ENCODE measurements at places on chromosomes 2 and 18.

- DNase-seq: no peak
These were observed 90.9 kb downstream of the MALT1 start for GRCh38 chr18:58761970-58762780.

GRCh38 chr2:120774557-120775160, 39.0 kb downstream of the GLI2 start:
- DNase-seq: no peak

- DNase-seq: peak; percentile 14
These were observed 1.3 kb downstream of the PTPRM start for GRCh38 chr18:7568426-7568825.

- DNase-seq: no peak
These were observed 126.0 kb upstream of the KLF7 start for GRCh38 chr2:207291625-207292252.

- no peak for DNase-seq
These were observed 121.9 kb upstream of the MSTN start for GRCh38 chr2:190184460-190184859.

- no peak for DNase-seq
These were observed 14.1 kb downstream of the MFSD2B start for GRCh38 chr2:24024018-24024417.

DNA sequence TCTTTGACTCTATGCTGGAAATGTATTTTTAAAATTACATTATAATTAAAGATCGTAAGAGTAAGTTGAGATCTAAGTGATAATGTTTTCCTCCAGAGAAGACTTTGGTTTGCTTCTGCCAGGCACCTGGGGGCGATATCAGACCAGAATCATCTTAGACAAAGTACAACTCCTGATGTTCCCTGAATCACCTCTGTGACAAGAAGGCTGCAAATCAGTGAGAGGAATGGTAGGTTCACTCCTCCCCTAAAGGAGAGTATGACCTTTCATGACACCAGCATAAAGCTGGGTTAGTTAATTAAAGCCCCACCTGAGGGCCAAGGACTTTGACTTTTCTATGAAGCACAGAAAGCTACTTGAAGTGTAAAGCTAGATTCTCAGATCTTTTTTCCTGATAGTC, 114.4 kb upstream of the DTNA start:
- no peak for DNase-seq

GRCh38 chr2:10635430-10635829, 54.3 kb downstream of the NOL10 start:
- no peak for DNase-seq

DNA sequence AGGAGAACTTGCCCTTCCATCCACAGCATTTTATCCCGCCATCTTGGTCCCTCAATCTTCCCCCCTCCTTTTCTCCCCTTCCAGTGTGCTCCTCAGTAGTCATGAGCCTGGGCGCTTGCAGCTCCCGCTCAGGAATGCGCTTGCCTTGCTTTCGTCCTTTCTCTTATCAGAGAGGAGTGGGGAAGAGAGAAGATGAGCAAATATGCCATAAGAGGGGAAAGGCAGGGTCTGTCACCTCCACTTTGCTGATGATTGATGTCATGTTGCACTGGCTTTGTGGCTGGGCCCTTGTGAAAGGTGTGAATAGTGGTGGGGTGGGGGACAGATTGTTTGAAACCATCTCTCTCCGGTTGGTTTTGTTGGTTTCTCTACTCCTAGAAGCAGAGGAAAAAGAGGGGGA, 569.3 kb downstream of the TNS1 start:
- DNase-seq: no peak

DNA sequence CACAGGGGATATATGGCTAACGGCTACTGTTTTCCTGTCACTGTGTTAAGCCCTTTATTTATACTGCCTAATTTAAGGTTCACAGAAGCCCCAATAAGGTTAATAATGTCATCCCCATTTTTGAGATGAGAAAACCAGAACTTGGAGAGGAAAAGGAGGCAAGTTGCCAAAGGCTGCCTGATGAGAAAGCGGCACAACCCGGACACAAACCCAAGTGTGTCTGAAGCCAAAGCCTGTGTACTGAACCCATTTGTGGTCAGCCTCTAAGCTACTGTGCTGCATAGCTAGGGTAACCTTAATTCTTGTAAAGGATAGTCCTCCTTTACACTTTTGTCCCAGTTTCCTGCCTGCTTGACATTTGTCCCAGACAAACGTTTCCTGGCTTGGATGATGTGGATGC, 954.7 kb upstream of the FANCL start:
- DNase-seq: no peak

DNA sequence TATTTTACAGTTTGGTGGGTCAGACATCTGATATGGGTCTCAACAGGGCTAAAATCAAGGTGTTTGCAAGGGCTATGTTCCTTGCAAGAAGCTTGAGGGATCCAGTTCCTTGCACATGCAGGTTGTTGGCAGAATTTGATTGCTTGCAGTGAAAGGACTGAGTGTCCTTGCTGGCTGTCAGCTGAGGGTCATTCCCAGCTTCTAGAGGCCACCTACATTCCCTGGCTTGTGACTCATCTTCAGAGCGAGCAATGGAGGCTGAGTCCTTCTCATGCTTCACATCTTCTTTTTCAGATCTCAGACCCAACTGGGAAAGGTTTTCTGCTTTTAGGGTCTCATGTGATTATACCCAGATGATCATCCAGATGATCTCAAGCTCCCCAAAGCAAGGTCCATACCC, 12.4 kb downstream of the MEX3C start:
- no peak for DNase-seq

GRCh38 chr2:43853141-43854081, 14.6 kb downstream of the ABCG8 start:
- no peak for DNase-seq

DNA sequence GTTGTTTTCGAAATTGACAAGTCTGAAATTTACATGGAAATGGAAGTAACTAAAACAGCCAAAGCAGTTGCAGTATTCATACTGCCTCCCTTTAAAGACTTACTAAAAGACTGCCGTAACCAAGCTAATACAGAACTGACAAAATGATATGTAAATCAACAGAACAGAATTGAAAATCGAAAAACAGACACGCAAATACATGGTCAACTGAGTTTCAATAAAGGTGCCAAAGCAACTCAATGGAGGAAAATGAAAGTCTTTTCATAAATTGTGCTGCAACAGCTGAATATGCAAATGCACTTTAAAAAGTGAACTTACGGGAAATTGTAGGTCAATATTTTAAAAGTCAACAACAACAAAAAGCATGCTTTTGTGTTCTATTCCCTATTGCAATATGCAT, 34.2 kb downstream of the TMEM131 start:
- DNase-seq: no peak

- no peak for DNase-seq
These were observed 3.9 kb upstream of the TRIB2 start for GRCh38 chr2:12712881-12713280.

DNA sequence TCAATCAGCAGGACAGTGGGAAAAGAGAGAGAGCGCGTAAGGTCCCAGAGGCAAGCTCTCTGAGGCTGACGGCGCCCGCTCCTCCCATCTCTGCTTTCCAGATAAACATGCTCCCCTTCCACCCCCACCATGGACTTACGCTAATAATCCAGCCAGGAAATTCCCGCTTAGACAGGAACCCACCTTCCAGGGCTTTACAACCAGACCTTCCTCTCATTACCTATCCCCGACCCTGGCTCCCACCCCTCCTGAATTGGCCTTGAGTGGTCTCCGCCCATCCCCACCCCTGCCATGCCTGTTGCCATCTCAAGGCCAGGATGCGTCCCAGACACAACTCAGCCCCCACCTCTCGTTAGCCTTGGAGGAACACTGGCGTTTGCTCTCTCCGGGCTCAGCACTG, 131.1 kb downstream of the SMAD2 start:
- DNase-seq: no peak

- no peak for DNase-seq
These were observed 29.7 kb downstream of the ZC3H6 start for GRCh38 chr2:112305132-112305531.

DNA sequence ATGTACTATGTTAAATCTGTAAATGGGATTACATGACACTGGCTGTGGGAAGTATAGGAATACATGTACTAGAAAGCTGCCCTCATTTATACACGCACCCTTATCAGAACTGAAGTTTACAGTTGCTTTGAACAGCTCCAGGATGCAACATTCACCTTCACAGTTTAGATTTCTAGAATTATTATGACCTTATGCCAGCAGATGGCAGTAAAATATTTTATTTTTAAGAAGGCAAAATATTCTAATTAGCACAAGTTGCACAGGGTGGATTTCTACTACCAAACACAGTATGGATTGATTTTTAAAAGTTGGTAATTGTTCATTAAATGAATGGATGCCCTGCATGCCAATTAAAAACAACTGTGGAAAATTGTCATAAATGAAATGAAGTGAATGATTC, 670.4 kb downstream of the KCNJ3 start:
- no peak for DNase-seq

- no peak for DNase-seq
These were observed 82.0 kb downstream of the FHOD3 start for GRCh38 chr18:36379435-36379984.

GRCh38 chr18:54947091-54947490, 12.2 kb downstream of the CCDC68 start:
- DNase-seq: peak; percentile 13

DNA sequence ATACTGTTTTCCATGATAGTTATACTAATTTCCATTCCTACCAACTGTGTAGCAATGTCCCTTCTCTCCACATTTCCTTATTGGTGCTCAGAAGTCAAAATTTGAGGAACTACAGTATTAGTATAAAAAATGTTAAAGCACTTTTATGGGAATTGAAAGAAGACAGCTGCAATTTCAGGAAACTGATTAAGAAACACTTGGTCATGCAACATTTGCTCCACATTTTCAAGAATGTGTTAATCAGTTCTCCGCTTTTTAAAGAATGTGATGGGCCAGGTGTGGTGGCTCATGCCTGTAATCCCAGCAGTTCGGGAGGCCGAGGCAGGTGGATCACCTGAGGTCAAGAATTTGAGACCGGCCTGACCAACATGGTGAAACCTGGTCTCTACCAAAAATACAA, 33.6 kb upstream of the MGAT4A start:
- no peak for DNase-seq

DNA sequence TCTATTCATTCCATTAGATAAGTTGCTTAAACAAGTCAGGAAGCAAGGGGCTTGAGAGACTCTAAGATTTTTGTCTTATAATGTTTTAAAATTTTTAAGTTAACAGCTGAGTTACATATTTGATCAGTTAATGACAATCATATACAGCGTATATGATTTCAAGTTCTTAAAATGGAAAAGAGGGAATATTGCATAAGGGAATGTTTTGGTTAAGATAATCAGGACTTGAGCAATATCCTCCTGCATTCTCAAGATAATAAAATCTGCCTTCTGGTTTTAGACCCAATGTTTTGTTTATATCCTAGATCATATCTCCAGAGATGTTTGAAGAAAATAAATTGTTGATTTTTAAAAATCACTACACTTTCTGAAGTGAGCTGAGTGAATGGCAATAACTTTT, 13.4 kb upstream of the DYNC1I2 start:
- DNase-seq: no peak

DNA sequence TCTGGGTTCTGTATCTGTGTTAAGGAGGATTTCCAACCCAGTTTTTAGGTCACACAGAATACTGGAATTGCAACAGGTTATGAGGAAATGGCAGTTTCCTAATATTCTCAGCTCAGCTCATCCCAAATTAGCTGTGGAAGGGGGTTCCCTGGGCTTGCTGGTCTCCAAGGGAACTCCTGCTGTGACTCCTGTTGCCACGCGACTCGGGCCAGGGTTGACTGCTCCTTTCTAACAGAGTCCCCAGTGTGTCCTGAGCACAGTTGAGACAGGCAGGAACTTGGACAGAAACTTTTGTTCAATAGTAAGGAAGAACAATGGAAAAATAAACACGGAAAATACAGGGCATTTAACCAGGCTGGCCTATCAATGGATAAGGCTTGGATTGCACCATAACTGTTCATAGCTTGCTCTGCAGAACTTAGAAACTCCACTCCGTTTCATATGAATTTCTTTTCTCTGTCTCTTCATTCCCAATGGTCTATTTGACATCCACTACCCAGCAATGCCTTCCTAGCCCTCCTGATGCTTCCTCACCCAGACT, 3.8 kb upstream of the ROCK2 start:
- no peak for DNase-seq

GRCh38 chr2:190707726-190708125, 58.8 kb downstream of the NAB1 start:
- DNase-seq: no peak

GRCh38 chr2:98637401-98638147, 29.2 kb downstream of the UNC50 start:
- peak; percentile 69 for DNase-seq

GRCh38 chr2:111117598-111118480, 2.9 kb upstream of the BCL2L11 start:
- DNase-seq: peak; percentile 64

- no peak for DNase-seq
These were observed 14.0 kb downstream of the MCFD2 start for GRCh38 chr2:46901611-46902010.

GRCh38 chr2:85888684-85889626, at the start of gene ST3GAL5:
TSS of gene ST3GAL5 (minus strand) at chr2:85888990. CDS start at chr2:85888905, 85 bp downstream.
- DNase-seq: peak; percentile 92

DNA sequence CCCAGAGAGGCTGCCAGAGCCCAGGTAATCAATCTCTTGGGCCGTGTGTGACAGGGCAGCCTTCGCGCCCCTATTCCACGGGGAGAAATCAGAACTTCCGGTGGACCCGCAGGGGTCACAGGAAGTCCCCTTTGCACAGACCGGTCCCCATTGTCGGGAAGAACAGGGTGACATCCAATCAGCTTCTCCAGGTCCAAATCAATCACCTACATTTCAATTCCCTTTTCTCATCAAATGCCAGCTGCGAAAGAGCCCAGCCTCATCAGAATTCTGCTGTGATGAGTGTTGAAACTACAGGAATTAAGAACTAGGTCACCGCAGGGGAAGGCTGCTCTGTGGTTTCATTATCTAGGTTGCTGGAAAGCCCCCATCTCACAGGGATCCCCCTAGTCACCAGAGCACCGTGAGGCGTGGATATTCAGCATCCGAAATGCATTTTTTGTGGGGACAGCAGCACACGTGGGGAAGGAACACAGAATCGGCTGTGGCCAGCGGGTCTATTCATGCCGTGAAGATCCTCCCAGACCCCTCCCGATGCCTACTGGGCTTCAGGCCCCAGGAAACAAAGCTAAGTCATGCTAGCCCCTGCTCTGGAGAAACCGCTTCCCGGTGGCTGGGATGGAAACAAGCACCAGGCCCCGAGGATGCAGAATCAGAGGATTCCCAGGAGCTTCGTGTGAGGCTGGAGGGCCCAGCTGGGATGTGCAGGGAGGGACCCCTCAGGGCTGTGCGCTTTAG, 193.7 kb upstream of the ID2 start:
- DNase-seq: peak; percentile 80

DNA sequence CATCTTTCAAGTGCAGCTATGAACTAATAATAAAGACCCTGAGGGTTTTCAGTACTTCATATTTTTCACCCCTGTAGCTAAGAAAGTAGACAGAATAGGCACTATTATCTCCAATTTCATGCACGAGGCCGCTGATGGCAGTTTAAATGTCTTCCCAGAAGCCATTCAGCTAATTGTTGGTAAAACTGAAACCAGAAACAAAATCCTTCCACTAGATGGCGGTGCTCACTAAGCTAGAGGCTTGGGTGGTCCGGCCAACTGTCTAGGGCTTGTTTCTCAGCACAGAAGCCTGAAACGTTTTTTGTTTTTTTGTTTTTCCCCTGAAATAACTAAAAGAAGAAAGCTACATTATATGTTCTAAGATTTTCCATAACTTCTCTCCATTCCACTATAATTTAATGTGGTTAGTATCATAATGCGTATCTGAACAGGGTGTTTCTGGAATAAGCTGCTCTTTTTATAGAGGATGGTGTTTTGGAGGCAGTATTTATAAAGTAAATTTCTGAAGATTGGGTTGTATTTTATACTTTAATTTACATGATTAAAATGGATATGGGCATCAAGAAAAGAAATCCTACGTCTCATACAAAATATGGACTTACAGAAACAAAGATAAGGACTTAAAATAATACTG, 159.4 kb downstream of the PIK3C3 start:
- DNase-seq: peak; percentile 71

Measured in activated CD4-positive, alpha-beta T cell treated with anti-CD3 and anti-CD28 coated beads for 36 hours (primary cell).